NCI-H2081 (cell line): ENCODE measurements at places on chromosomes 12 and 14.
A peak's percentile ranks its signal among the peaks of the same experiment; 100 is the strongest.

DNA sequence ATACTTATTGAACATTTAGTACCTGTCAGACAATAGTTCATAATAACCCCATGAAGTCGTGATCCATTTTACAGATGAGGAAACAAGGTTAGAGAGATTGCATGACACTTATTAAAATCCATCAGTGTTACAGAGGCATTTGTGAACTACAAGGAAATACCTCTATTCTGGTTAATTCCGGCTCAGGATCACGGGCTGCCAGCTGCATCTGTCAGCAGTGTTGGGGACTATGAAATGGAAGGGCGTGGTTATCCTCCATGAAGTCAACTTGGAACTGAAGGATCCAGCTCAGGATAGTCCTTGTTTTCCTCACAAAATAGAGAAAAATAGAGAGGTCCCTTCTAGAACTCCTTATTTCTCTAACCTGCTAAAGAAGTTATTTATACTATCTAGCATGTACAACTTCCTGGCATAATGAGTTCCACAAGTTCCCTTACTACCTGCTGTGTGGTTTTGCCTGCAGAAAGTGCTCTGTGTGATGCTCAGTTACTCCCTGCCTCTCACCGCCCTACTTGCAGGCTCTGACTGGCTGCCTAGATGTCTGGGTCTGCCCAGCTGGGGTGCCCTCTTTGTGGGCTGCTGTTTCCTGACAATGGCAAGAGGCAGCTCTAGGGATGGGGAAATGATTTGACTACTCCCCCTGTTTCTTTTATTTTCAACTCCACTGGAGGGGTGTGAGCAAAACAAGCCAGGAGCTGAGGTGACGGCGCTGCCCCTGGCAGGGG lies 36.8 kb downstream of the PLXNC1 start:
- no peak for DNase-seq

DNA sequence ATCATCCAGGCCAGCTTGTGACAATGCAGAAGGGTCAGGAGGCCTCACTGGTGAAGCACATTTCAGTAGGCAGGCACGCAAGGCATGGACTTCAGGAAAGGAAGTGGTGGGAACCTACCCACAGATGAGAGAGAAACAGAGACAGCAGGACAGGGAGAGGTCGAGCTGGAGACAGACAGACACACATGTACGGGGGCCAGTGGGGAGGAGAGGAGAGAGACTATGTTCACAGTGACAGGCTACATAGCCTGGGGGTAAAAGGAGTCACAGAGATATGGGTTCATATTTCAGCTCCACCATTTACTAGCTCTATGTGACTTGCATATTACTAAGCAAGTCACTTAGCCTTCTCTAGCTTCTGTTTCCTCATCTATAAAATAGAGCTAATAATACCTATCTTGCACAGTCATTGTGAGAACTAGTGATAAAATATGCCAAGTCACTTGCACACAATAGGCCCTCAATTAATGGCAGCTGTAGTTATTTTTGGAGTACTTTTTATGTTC lies 91.1 kb upstream of the FUT8 start:
- no peak for DNase-seq

DNA sequence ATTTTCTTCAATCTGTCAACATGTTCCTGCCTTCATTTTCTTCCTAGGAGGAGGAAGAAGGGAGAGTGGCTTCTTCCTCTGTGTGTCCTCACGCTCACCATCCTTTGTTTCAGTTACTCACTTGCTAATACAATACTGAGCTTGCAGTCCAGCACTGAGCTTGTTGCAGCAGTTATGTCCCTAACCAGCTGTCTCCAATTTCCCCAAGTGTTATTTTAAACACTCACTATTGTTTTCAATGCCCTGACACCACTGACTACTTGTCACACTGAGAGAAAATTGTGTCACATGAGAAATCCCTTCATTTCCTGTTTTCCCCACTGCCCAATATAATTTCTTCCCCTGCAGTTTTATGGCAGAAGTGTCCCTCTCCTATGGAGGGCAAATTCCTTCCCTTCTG lies 53.4 kb downstream of the HSD17B6 start:
- no peak for DNase-seq

- peak; percentile 58 for DNase-seq
Observed at GRCh38 chr12:69821456-69822159, 3.4 kb upstream of the MYRFL start.

GRCh38 chr14:94924189-94924588 lies 154.3 kb upstream of the GSC start:
- DNase-seq: no peak
